Activated T-helper 9 cell treated with anti-CD3 and anti-CD28 coated beads, Interleukin-2, amount 50 U/mL, for 16 hours (primary cell): ENCODE measurements at places on chromosomes 5 and 9.

DNA sequence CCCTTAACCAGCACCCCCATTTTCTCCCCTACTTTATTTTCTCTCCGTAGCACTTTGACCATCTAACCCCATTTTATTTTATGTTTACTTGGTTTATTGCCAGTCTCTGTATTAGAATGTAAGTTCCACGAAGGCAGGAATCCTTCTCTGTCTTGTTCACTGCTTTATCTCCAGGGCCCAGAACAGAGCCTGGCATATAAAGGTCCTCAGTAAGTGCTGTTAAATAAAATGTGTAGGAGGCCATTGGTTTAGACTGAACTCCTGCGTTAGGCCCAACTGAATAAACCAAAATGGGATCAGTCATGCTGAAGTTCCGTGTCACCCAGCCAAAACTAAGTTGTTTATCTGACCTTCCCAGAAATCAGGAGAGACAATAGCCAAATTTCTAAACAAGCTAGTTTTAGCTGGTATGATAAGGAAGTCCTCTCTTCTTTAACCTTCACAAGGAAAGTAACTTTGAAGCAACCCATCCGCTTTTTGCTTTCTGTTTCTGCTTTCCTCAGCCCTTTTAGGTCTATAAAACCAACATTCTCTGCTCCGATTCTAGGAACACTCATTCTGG is 29.0 kb upstream of the CCNJL start:
- no peak for DNase-seq

DNA sequence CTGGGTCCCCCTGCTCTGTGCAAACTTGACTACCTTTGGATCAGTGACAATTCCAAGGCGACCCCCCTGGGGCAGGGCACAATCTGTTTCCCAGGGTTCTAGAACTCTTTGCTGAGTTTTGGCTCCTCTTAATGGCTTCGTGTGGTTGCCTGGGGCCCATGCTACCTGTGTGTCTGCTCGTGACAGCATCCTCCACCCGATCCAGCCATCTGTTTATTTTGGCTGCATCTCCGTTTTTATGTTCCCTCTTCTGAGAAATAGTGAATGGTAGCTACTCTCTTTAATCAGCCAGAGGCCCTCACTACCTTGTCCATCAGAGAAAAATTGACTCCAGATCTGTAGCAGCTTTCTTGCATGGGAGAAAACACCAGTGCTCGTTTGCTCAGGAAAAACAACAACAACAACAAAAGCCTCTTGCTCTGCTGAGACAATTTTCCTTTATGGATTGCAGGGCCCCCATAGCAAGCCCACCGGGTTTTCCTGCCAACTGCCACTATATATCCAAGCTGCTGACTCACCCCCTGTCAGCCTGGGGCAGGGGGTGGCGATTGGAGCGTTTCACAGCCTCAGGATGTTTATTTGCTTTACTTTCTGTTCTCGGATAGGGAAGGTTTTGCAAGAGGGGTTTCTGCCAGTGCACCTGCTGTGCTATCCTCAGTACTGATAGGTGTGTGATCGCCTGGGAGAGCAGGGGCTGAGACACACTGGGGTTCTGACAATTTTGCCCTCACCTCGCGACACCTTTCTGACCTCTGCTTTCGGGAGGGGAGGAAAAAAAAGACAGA is 607.8 kb downstream of the BNC2 start:
- DNase-seq = no peak

DNA sequence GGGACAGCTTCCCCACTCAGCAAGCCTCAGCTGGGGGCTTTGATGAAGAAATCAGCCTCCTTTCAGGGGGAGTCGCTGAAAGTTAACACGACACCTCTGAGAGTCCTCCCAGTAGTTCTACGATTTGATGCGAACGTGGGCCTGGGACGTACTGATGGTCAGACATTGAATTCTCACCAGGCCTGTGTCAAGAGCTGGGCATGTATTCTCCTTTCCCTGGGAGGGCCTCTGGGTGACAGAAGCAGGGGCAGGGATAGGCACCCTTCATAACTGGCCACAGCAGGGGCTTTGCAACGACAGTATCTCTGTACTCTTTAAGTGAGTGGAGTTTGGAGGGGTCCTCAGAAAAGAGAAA is 15.6 kb upstream of the COL5A1 start:
- DNase-seq = no peak

DNA sequence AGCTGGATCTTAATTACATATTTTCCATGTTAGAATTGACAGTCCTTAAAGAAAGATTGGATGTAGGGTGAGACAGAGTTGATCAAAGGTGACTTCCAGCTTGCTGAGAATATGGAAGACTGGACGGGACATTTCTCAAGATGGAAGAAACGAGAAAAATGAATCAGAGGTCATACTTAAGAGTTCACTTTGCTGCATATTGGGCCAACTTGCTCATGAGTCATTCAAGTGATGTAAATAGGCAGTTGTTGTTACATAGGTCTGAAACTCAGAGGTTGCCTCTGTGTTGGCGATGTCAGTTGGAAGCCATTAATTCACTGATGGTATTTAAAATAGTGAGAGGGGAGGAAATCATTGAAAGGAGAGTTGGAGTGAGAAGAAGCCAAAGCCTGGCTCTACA is 132.8 kb downstream of the CD180 start:
- DNase-seq = no peak

DNA sequence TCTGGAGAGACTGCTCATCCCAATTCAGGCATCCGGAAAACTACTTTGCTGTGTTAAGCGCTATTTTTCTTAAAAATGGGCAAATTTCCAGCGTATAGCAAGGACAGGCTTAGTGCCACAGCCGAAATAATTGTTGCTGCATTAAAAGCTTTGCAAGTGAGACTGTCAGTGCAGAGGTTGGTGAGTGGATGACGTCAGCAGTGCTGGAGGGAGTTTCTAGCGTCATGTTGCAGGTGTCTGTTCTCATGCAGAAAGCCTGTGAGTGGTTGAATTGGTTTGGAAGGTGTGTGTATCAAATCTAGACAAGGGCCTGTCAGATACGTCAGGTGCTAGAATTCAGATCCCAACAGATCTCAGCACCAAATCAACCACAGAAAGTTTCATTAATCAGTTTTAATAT is 204.4 kb downstream of the TRIO start:
- no peak for DNase-seq

- DNase-seq = no peak
Observed at GRCh38 chr9:106753155-106753671, 109.8 kb upstream of the ZNF462 start.

- DNase-seq = no peak
Observed at GRCh38 chr5:150694612-150695011, 6.2 kb downstream of the RBM22 start.

DNA sequence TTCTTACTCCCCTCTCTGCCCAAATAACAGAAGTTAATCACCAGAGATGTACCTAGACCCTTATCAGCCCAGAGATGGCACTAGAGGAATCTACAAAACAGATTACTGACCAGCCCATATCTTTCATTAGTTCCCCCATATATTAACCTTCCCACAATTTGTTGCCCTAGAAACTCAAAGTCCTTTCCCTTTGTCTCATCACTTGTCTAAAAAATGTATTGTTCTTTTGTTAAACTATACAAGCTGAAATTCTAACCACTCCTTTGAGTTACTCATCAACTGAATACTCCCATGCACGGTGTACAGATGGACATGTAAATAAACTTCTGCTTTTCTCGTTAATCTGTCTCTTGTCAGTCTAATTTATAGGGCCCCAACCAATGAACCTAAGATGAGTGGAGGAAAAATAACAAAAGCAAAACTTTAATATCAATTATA is 130.9 kb downstream of the CCDC192 start:
- no peak for DNase-seq

- no peak for DNase-seq
Observed at GRCh38 chr5:91302958-91303357, 80.2 kb downstream of the ARRDC3 start.

DNA sequence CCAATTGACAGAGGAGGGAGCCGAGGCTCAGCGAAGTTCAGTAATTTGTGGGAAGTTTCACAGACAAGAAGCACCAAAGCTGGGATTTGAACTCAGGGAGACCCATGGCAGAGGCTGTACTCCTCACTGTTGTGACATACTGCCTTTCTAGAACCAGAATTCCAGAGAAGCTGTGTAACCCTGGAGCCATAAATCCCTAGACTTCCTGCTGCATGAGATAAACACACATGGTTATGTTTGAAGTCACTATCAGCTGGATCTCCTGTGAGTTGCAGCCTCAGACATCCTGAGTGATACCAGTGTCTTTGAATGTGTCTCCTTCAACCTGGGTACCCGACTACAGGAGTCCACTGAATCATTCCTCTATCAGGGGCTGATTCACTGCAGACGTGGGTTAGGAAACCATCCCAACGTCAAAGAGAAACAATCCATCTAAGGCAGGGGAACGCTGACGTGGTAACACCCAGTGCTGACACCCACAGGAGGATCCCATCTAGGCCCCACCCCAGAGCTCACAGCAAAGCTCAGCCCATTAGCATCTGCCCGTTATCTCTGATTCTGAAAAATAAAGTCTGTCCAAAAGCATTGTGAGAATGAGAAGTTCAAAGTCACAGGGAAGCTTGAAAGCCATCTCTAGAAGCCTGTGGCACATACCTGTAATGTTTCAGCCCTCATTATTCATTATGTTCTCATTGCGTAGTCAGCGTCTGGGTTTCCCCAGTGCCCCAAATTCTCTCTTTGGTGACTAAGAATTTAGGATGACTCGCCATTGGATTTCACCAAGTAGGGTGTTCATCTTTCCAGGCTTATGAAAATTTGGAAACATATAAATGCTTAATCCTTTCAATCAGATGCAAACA is 36.3 kb upstream of the BASP1 start:
- no peak for DNase-seq

GRCh38 chr9:86968258-86968920 is 21.1 kb upstream of the GAS1 start:
- no peak for DNase-seq

DNA sequence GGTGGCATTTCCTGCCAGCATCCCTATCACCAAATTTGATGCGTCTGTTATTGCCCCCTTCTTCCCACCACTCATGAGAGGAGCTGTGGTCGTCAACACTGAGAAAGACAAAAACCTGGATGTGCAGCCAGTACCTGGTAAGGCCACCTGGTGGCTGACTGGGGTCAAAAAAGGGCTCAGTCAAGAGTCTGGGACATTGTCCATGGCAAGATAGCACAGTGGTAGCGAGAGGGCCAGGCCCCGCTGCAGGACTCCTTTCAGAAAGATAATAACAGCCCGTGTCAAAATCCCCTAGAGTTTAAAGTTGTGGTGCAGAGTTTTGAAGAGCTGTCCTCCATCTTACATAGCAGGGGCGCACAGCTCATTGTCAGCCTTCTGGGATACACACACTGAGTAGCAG is 40.8 kb downstream of the CSF1R start:
- no peak for DNase-seq

DNA sequence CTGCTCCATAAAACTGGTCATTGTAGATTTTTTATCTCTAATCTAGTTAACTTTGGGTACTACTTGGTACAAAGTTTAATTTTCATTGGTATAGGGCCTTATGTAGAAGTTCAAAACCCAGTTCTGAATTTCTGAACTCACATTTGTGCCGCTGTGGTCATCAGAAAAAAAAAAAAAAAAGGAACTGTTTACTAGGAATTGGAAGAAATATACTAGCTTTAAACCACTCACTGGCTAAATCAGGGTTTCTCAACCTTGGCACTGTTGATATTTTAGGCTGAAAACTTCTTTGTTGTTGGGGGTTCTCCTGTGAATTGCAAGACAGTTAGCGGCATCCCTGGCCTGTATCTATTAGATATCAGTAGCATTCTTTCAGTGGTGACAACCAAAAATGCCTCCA is 4.1 kb upstream of the ZFYVE16 start:
- no peak for DNase-seq

GRCh38 chr5:177429248-177430040 is 3.0 kb downstream of the GRK6 start:
- DNase-seq = peak; percentile 81

DNA sequence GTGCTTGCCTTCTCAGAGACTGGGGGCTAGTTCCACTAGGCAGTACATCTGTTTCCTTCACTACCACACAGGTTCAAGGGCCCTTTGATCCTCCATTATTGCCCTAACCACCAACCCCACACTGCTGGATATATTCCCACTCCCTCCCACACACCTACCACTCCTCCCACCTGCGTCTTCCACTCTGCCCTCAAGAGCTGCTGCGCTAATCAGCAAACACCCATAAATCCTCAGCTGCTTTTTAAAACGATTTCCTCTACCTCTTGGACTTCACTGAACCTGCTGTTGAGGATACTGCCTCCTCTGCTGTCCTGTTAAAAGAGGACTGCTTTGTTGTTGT is 120.9 kb downstream of the MAPKAP1 start:
- DNase-seq = no peak

GRCh38 chr9:99606957-99607356 is 214.7 kb upstream of the NR4A3 start:
- no peak for DNase-seq

GRCh38 chr9:32577316-32577715 is 4.4 kb upstream of the NDUFB6 start:
- DNase-seq = no peak

DNA sequence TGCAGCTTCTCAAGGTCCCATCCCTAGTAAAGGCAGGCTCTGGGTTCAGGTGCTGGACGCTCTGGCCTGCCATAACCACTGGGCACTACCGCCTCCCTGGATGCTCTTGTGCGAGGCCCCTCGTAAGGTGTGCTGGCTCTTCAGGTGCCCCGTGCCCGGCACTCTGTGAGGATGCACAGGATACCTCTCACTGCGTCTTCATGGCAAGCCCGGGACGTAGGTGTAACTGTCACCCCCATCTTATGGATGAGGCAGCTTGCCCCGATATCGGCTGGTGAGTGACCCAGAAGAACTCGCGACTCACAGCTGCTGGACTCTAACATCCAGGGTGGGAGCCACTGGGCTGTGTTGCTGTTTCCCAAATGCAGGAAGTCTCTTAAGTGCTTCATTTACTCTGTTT is 79.0 kb downstream of the GTF3C4 start:
- DNase-seq = no peak

DNA sequence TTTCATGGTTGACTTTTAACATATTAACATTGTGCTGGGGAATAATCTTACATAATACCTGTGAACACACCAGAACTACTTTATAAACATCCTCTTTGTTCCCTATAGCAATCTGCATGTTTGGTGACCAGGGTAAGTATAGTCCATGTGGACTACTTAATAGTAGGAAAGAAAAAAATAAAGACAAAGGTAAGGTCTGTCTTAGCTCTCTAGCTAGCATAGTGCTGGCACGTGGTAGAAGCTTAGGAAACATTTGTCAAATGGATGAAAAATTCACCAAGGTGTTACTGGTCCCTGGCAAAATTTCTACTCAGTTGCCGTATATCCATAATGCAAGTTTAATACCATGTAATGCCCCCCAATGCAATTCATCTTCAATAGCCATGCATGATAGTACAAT is 78.6 kb upstream of the ABCA1 start:
- DNase-seq = no peak
